ENCODE measurements at places on chromosomes 3 and 15. TPM values are rescaled to one million over a fixed set of nuclear protein-coding genes. Genes with fewer than 3 reads are reported as not detected.

GRCh38 chr3:171459137-171459941, 866 bp downstream of the TNIK start:
- peak; percentile 16 for DNase-seq

The RRP9 gene
- total RNA-seq: 40.1 TPM

DNA sequence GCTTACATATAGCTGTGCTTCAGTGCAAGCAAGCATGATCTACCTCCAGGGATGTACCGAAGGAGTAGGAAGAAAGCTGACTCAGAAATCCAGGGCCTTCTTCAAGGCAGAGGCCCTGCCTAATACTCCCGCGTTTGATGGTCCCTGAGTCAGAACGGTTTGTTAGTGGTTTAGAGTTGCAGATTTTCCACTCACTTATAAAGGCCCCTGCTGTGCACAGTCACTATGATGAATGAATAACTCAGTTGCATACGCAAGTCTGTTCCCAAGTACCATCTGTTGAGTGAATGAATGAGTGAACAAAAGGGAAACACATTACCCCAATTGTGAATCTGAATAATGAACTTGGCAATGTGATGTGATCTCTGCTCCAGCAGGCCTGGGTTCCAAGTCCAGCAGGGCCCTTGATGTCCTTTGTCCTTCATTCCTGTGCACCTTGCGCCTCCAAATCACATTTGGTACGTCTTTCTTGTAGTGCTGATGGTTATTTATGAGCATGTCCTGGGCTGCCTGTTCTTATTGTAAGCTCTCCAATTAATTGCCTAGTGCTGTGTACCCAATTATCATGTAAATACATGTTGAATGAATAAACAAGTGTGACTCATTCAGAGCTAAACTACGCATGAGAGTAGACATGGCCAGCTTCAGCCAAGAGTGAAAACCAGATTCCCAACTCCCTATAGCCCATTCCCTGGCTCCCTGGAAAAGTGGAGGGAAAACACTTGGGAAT, 85.3 kb upstream of the LIMD1 start:
- DNase-seq: peak; percentile 7

The PPARG gene
- not detected for total RNA-seq

The TTLL3 gene
- 31.0 TPM for total RNA-seq

The SAMD7 gene
- not detected for total RNA-seq

The GADL1 gene
- total RNA-seq: 0.12 TPM
